ENCODE measurements at places on chromosomes 12 and 14.

GRCh38 chr14:76833011-76833410, 6.8 kb downstream of the LRRC74A start:
- DNase-seq, result no peak

- peak; percentile 83 for DNase-seq
Measured at GRCh38 chr12:113292091-113292490, 42.8 kb downstream of the SLC8B1 start.

DNA sequence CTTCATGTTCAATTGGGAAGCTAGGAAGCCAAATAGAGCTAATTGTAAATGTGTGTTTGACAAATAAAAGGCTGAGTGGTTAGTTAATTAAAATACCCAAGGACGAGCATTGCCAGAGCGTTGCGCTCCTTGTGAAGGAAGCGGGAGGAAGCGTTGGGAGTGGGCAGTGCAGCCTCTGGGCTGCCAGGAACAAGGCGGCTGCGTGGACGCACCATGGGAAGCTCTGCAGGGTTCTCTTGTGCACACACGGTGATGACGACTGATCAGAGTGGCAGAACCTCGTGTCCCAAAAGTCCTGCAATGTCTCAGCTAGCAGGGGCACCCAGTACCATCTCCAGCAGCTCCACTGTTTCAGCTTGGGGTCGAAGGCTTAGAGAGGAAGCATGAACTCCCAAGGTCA, 546.6 kb upstream of the TMEM132C start:
- DNase-seq, result no peak

- peak; percentile 13 for DNase-seq
Measured at GRCh38 chr14:66638689-66639088, 130.7 kb downstream of the GPHN start.

DNA sequence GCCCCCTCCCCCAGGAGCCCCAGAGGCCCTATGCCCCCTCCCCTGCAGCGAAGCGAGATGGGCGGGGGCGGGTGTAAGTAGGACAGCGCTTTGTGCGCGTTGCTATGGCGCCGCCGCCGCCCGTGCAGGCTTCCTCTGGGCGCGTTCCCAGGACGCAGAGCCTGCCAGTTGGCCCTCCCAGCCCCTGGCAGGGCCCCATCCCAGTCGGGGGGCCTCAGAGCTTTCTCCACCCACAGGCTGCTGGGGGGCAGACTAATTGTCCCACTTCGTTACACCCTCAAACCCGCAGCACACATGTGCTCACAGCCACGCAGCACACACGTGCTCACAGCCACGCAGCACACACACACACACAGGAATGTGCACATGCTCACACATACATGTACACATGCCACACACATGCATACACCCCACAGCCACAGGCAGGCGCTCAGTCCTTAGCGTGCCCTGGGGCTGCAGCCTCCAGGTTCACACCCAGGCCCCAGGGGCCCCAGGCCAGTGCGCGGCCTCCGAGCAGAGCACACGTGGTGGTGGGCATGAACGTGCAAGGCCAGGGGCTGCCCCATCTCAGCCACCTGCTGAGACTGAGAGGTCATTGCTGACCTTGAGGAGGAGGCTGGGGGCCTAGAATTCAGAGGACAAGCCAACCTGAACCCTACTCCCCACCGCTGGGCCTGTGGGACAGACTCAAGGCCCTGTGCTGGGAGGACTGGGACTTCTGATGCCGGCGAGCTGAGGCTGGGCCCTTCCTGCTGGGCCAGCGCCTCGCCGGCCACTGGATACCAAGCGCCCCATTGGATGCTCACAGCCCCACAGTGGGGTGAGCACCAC, 15.6 kb downstream of the TRMT61A start:
- DNase-seq, result no peak

DNA sequence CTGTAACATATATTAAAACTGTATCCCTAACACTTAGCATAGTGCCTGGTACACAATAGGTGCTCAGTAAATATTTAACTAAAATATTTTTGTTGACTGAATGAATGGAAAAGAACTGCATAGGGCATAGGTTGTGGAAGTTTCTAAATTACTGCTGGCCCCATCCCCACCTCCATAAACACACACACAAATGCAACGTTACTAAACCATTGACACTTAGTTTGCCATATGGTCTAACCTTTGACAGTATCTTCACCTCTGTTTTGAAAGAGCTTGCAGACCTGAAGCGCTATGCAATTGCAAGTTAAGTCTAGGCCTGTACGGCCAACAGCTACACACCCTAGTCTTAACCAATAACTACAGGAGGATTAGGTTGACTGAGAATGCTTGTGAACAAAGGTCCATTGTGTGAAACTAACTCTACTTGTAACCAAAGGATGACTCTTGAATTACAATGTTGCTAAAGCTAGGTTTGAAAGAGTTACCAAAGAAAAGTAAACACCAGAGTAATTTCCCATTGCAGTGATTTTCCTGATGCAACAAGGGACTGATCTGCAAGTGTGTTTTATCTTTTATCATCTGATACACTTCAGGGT, 924 bp upstream of the MANSC1 start:
- no peak for DNase-seq

DNA sequence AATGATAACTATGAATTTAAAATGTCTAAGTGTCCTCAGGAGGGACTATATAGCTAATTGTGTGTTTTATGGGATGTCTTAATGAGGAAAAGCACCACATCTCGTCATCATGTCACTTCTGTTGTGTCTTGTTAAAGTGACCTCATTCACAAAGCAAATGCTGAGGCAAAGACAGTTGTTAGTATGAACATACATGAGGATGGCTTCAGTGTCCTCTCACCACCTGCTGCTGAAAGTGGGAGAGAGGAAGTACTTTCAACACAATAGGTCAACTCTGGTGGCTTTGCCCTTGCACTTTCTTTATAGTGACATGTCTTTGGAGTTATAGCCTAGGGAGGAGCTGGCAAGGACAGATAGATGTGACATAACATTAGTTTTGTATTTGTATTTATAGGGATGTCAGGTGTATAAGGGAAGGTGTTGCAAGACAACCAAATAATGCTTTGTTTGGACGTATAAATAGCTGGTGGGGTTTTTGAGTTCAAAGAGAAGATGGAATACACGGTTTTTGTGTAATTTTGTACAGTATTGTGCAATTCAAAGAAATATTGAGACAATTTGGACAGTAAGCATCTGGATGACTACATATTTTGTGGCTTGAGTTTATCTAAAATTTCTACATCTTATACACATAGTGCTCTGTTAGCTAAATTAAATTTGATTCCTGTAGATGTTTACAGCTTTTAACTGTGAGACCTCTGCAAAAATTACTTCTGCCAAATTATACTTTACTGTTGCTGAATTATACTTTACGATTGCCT, 131.7 kb upstream of the ATP2B1 start:
- DNase-seq, result no peak

DNA sequence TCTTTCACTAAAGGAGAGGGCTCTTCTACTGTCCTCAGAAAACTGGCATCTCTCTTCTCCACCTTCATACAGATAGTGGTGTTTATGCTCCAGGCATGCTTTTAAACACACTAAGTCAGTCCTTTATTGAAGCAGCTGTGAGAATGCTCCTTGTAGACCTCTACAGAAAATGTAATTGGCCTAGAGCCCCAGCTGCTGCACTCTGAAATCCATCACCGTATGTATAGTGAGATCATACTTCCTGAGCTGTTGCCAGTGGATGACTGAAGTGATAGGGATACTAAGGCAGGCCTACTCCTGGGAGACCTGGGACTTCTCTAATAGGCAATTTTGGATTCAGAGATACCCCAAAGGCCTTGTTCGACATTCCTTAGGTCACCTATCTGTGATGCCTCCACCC, 535.4 kb downstream of the RPS29 start:
- DNase-seq, result no peak

GRCh38 chr12:52929538-52929937, 19.4 kb upstream of the KRT18 start:
- DNase-seq, result no peak

DNA sequence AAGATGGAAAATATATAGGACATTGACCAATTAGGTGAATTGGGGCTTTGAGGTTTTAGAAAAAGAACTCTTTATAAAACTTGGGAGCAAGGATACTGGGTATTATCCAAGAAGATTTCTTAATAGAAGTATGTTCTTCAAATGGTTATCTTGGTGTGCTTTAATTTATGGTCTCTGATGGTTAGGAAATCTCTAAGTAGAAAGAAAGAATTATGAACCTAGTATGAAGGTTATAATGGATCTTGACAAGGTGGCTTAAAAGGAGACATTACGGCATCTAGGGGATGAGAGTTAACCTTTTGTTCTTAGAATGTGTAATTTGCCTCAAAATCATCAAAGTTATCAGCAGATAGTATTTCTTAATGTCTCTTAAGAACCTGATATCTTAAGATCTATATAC, 210.4 kb upstream of the PRICKLE1 start:
- no peak for DNase-seq

DNA sequence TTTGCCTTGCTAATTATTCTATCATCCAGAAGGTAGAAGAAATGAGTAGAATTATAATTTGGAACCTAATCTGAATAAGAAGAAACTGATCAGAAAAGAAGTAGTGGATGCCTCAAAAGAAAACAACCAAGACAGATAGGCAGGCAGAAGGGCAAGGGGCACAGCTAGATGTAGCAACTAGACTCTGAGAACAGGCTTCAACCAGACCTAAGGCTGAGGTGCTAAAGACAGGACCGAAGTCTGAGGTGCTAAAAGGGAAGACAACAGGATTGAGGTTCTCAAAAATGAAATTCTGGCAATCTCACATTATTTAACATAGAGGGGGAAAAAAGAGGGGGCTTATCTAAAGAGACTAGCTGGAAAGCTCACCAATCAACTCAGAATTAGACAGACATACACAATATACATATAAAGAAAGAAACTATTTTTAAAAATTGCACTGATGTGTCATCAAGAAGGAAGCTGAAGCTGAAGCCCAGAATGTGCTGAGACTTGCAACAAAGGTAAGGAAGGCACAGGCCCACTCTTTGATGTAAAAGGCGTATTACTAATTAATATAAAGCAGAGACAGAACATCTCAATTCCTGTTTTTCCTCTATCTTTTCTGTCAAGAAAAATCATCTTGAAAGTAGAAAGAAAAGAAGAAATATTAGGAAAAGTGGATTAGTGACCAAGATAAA, 43.8 kb upstream of the CSRNP2 start:
- DNase-seq, result no peak

GRCh38 chr14:102862154-102862773, 60.2 kb upstream of the AMN start:
- no peak for DNase-seq

- DNase-seq, result peak; percentile 75
Measured at GRCh38 chr12:176321-177181, 37.4 kb downstream of the SLC6A12 start.

- no peak for DNase-seq
Measured at GRCh38 chr12:52015532-52016041, 8.8 kb downstream of the TAMALIN start.

DNA sequence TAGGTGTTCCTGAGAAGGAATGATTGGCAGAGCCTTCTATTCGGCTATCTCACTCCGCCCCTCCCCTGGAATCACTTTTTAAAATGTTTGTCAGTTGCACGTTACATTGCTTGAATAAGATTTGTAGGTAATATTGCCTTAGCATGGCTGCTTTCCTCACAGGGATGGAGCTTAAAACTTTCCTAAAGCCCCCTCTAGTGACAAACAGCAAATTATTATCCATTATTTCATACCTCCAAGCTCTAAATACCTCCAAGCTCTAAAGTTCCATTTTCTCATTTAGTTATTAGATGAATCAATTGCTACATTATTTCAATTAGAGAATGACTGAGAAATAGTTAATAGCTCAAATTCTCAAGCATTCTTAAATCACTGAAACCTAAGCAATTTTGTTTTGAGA, 5.1 kb upstream of the SPATA7 start:
- DNase-seq, result no peak

GRCh38 chr14:81211844-81212243, 8.9 kb downstream of the GTF2A1 start:
- DNase-seq, result peak; percentile 17

DNA sequence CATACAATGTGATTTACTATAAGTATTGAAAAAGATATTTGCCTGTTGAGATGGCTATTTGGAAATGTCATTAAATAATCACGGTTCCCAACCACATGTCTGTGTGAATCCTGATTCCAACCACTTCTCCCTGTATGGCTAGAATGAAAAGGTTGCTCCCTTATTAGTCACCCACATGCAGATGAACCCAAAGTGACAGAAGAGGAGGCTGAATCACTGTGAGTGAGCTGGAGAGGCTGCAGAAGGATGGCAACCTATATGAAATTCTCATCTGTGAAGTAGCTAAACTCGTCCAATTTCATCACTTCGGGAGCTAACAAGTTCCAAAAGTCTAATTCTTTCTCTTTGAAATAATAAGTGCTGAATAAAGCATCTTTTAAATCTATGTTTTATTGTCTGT, 300.5 kb downstream of the PRKD1 start:
- DNase-seq, result peak; percentile 55

GRCh38 chr12:129727100-129727499, 176.7 kb downstream of the TMEM132D start:
- DNase-seq, result no peak

- DNase-seq, result peak; percentile 42
Measured at GRCh38 chr12:5691943-5692342, 253.1 kb downstream of the ANO2 start.

- DNase-seq, result no peak
Measured at GRCh38 chr14:101200008-101200649, 296.6 kb upstream of the RTL1 start.

DNA sequence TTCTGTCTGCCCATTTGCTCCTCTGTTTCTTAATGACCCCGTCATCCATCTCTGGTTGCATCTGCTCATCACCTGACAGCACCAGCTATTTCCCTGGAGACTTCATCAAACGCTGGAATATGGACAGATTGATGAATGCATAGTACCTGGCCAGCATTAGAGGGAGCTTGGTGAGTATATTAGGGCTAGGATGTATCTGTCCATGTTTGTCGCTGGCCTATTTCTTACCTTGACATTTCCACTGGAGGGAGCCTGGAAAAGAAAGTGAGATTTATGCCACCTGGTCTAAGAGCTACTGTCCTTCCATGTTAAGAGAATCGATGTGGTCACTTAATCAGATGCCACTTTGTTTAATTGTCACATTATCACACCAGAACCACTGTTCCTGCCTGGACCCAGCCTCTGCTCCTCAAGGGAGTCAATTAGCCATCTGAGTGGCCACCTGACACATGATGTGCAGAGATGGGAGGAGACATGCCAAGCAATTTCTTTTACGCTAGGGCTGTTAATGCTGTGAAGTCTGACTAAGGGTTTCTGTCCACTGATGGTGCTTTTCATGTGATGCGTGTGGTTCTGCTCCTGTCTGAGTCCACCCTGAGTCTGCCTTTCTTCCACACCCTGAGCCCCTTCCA, 75.3 kb upstream of the SFSWAP start:
- no peak for DNase-seq

DNA sequence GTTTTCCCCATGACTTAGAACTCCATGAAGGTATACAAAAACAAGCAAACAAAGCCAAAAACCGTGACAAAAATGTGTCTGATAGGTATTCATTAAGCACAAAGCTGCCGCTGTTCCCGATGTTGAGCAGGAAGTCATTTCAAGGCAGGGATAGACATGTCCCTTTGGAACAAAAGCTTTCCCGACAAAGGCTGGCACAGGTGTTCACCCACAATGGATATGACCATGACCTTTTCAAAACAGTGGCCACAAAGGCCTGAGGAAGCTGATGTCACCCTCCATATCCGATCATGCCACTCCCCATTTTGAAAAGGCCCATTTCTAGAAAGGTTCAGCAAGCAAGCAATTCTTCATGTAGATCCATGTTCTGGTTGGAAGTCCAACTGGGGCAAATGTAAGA, 279.1 kb downstream of the BTG1 start:
- no peak for DNase-seq
